ENCODE measurements at places on chromosomes 12 and 14. TPM values are rescaled to one million over a fixed set of nuclear protein-coding genes. Genes with fewer than 3 reads are reported as not detected.

The HAL gene
- total RNA-seq: 0.06 TPM

The C3AR1 gene
- total RNA-seq: 0.44 TPM

The OTX2 gene
- total RNA-seq: not detected

The PCED1B gene
- total RNA-seq: 1.9 TPM

The EPYC gene
- not detected for total RNA-seq

The IKZF4 gene
- total RNA-seq: 1.8 TPM

The RDH16 gene
- total RNA-seq: 0.05 TPM

The TM7SF3 gene
- total RNA-seq: 64.9 TPM

The GPRC5D gene
- not detected for total RNA-seq

The TAS2R50 gene
- total RNA-seq: 0.15 TPM

The PLEKHD1 gene
- not detected for total RNA-seq

The SCNN1A gene
- total RNA-seq: 0.24 TPM

The ZNF26 gene
- total RNA-seq: 8.6 TPM

DNA sequence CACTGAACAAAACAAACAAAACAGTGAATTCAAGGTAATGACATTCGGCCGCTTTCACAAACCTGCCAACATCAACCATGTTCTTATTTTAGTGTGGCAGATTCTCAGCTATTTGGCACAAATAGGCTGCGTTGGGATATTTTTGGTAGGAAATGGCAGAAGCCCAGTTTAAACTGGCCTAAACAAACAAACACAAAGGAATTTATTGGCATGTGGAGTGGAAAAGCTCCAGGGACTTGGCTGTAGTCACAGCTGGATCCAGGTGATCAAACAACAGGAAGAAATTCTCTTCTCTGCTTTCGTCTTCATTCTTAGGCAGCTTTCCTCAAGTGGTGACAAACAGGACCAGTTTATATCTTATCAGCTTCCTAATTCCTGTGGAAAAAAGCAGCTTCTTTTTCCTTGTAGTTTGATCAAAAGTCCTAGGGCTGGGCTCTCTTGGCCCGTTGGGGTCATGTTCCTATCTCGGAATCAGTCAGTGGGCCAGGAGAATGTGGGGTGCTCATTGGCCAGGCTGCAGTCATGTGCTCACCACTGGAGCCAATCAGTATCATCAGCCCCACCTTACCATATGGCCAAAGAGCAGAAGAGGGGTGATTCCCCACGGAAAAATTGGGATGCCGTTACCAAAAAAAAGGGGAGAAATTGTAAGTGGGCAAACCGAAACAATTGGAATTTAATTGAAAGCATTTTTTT lies 22.6 kb downstream of the C12orf75 start:
- DNase-seq: peak; percentile 42

DNA sequence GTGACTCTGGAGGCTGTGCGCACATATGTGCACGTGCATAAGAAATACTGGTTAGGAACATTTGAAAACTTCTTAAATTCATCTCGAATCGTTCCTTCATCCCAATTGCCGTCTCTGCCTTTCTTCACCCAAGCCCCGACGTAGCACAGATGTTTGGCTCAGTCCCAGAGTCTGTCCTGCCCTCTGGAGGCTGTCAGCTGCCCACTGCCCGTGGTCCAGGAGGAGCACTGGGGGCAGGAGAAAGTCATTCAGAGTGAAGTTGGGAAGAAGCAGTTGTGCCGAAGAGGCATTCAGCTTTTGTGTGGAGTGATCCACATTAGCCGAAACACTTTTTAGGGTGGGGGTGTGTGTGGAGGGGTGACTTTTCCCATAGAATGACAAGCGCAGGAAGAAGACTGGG lies 124.9 kb downstream of the TSPAN9 start:
- DNase-seq: no peak

DNA sequence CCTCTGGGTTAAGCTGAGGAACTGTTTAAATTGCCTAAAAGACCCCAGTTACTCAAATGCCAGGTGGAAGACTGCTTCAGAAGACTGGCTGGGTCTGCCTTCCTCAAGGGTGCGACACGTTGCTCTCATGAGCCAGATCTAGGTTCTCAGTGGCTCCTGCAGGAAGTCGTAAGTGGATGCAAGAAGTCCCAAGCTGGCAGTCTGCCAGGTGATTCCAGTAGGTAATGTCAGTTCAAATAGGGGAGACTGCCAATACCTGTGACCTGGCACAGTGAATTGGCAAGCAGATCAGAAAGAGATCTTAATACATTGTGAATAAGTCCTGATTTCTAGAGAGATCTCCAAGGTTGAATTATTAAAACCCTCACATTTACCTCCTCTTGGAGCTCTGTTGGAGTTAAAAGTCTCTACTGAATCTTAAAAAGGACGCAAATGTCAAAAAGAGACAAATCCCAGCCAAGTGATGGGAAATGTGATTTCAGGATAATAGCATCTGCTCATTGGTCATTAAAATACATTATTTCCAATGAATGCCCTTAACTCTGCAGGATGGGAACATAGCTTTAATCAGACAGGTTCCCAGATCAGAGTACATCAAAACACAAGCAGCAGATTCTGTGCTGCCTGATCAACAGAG lies 98.8 kb upstream of the FRMD6 start:
- DNase-seq: no peak

GRCh38 chr12:15534322-15534721 lies 212.0 kb downstream of the PTPRO start:
- no peak for DNase-seq

DNA sequence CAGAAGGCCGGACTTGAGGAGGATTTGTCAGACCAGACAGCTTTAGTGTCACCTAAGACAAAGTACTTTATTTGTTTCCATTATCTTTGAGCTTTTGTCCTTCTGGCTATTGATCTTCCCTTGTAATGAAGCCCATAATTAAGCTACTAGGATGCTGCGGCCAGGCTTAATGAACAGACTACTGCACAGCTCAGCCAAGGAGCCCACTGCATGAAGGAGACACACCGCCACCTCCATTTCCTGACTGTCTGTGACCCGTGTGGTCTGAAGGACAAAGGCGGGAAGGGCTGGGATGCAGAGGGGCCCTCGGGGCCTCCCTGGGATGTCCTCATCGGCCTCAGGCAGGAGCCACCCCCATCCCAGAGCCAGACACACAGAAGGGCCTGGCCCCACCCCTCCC lies 31.0 kb upstream of the GALNT9 start:
- no peak for DNase-seq

- DNase-seq: no peak
Measured at GRCh38 chr14:86491743-86492142, 961.8 kb downstream of the FLRT2 start.

- DNase-seq: no peak
Measured at GRCh38 chr12:31644536-31644935, 15.0 kb upstream of the ETFBKMT start.

GRCh38 chr14:74604911-74605310 lies 7.1 kb downstream of the LTBP2 start:
- DNase-seq: no peak

DNA sequence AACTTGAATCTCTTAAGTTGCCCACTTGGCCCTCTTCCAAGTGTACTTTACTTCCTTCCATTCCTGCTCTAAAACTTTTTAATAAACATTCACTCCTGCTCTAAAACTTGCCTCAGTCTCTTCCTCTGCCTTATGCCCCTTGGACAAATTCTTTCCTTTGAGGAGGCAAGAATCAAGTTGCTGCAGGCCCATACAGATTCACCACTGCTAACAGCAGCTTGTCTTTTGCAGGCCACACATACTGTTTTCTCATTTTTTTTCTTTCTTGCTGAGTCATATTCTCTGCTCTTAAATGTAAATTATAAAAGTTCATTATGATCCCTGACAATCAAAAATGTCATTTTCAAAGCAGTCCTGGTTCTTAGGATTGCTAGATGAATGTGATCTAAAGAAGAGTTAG lies 1820.8 kb upstream of the FLRT2 start:
- no peak for DNase-seq

DNA sequence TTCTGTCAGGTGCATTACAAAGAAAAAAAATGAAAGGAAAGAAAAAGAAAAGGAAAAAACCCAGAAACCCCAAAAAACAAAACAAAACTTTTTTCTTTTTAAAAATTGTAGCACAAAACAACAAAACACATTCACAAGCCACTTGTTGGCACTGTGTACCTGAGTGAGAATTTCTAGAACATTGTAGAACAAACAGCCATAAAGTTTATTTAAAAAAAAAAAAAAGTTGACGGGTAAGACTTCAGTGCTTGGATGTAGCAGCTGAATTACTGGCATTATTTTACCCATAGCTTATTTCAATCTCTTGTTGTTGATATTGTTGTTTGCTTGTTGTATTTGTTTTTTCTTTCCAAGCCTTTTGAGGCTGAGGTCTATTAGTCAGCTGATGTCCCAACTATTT lies 415.8 kb downstream of the SOX5 start:
- no peak for DNase-seq

- no peak for DNase-seq
Measured at GRCh38 chr14:78530078-78530477, 359.9 kb downstream of the NRXN3 start.

- DNase-seq: no peak
Measured at GRCh38 chr12:1470051-1470450, 124.3 kb downstream of the FBXL14 start.

GRCh38 chr14:23664207-23664885 lies 28.2 kb downstream of the DHRS2 start:
- no peak for DNase-seq

- DNase-seq: no peak
Measured at GRCh38 chr14:60721326-60722106, 2.6 kb downstream of the SIX4 start.

DNA sequence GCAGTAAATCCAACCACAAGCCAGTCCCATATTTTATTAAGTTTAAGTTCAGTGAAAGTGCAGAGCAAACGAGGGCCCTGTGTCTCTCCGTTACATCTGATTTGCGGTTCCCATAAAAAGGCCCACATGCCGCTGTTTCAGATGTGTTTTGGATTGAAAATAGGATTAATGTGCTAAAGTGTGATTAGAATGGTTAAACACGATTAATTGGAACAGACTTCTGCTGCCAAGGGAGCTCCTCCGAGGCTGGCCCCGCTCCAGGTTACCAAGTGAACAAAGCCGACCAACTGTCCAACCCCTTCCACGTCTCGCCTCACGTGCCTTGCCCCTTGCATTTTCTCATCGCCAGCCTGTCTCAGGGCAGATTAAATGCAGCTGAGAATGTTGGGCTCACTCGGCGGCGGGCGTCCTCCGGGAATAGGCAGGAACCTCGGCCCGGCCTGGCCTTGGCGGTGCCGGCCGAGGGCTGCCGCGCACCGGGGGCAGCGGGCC lies 166.5 kb upstream of the GSC start:
- DNase-seq: no peak

DNA sequence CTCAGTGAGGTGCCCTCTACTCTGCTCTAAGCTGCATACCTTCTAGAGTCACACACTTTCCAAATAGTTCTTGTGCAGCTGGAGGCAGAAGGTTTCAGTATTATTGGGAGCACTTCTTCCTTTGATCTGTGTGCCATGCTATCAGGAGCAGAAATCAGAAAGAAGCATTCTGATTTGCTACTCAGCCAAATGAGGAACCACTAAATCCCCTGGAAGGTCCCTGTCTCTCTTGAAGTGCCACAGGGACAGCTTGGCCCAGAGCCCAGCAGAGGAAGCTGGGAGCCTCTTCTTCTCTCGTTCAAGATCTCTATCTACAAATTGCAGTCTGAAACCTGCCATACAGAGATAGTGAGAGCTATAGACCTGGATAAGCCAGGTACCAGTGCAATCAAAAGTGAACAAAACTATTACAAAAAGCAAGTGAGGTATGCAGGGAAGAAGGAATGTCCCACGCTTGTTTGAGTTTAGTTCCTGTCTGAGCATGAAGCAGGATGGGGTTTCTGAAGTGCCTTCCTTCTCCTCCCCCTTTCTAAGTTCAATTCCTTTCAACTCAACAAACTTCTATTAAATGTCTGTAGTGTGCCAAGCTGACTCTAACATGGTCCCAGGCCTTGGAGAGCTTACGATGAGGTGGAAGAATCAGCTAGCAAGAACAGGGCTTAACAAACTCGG lies 100.9 kb upstream of the PARP11 start:
- DNase-seq: no peak

GRCh38 chr14:99648027-99648784 lies 3.3 kb downstream of the HHIPL1 start:
- no peak for DNase-seq
